ENCODE measurements at places on chromosomes 6 and 20. TPM values are rescaled to one million over a fixed set of nuclear protein-coding genes. Genes with fewer than 3 reads are reported as not detected.
A peak's percentile ranks its signal among the peaks of the same experiment; 100 is the strongest.

Gene TINAG
- not detected for total RNA-seq

Gene TOMM6
- total RNA-seq = 133 TPM

Gene CCND3
- 91.2 TPM for total RNA-seq

Gene CLVS2
- not detected for total RNA-seq

DNA sequence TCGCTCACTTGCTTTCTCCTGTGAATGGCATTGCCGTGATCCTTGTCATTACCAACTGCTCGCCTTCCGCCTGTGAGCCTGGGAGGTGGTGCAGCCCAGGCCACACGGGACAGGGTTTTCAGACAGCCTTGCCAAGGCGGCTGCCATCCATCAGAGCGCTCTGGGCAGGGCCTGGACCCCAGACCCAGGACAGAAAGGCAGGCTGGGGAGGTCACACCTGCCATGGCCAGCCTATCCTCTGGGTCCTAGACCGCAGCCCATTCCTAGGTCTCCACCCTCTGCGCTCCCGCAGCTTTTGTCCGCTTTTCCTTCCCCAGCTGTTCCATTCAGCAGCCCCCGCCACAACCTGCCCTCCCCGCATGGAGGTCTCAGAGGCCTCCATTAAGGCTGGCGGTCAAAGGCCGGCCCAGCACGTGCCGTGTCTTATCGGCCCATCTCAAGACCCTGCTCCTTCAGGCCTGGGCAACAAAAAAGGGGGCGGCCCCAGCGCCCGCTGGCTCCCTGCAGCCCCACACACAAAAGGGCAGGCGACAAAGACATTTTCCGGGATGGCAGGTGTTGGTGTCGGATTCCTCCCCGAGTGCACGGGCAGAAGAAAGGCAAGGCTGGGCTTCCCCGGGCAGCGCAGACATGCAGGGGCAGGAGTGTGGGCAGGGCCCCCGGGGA is 28.1 kb downstream of the INSM1 start:
- H3K4me1 ChIP-seq = peaks cover 13% of the 10 kb centered on the region
- H3K36me3 ChIP-seq = peaks cover 10% of the 10 kb centered on the region
- no peak for DNase-seq
- H3K27me3 ChIP-seq = no peaks in the 10 kb centered on the region
- no peak overlapping the region for H3K27ac ChIP-seq

GRCh38 chr20:9025011-9025410 is 43.9 kb upstream of the PLCB4 start:
- H3K4me3 ChIP-seq = no peak overlapping the region
- H3K27ac ChIP-seq = no peak overlapping the region
- H3K27me3 ChIP-seq = no peaks in the 10 kb centered on the region

Gene NFATC2
- 0.89 TPM for total RNA-seq

DNA sequence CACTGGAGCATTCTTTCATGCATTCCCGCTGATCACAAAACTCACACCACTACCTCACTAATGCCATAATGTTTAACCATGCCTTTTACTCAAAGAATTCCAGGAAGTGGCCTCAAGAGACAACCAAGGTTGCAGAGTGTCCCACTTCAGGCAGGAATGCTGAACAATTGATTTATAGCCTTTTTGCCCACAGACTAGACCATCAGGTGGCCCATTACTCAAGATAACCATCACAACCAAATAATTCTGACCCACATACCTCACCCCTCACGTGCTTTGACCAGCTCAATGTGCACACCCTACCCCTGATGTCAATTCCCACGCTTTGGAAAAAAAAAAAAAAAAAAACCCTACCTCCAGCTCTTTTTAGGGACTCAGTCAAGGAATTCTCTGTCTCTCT is 220.6 kb upstream of the UFL1 start:
- H3K27ac ChIP-seq = no peak overlapping the region
- H3K4me3 ChIP-seq = no peak overlapping the region
- no peaks in the 10 kb centered on the region for H3K36me3 ChIP-seq
- no peak for DNase-seq
- H3K4me1 ChIP-seq = no peaks in the 10 kb centered on the region

GRCh38 chr6:21741221-21742109 is 147.9 kb downstream of the SOX4 start:
- no peak for DNase-seq
- peak overlapping the region; percentile 75 for H3K27ac ChIP-seq
- H3K27me3 ChIP-seq = no peaks in the 10 kb centered on the region
- peak overlapping the region; percentile 28 for H3K4me3 ChIP-seq
- peaks cover 45% of the 10 kb centered on the region for H3K4me1 ChIP-seq

DNA sequence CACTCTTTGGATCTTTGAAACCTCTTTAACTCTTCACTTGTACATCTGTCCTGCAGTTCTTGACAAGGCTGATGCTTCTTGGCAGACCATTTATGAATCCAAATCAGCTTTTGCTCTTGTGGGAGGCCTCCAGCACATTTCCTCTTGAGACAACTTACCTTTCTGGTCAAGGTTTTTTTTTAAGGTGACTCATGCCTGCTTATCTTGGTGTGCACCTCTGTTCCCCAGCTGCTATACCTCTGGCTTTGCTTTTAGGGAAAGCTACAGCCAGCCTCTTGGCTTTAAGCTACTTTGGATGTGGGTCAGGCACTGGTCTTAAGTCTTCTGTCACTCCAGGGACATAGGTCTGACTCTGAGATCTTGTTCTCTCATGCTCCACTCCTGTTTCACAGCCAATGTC is 106.5 kb downstream of the PHF3 start:
- DNase-seq = no peak
- peaks cover 9% of the 10 kb centered on the region for H3K4me1 ChIP-seq
- peaks cover 4% of the 10 kb centered on the region for H3K27me3 ChIP-seq

Gene RBCK1
- 103 TPM for total RNA-seq

Measured in osteocyte (in vitro differentiated cells).